NCI-H1436 (cell line): ENCODE measurements at places on chromosomes 3 and 15.

DNA sequence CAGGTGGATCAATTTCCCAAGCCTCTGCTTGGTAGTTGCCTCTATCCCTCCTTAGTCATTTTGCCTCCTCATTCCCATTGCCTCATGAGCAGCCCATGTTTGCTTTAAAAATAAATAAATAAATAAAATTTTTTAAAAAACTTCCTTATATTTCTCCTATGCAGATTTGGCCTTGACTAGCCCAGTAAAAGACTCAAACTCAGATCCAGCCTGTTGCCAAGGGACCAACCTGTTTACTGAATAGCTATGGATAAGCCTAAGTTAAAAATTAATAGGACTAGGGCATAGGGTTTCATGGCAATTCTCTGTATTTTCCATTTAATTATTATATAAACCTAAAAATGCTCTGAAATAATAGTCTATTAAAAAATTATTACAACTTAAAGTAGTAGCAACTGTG, 384.4 kb downstream of the RSL24D1 start:
- DNase-seq = no peak

DNA sequence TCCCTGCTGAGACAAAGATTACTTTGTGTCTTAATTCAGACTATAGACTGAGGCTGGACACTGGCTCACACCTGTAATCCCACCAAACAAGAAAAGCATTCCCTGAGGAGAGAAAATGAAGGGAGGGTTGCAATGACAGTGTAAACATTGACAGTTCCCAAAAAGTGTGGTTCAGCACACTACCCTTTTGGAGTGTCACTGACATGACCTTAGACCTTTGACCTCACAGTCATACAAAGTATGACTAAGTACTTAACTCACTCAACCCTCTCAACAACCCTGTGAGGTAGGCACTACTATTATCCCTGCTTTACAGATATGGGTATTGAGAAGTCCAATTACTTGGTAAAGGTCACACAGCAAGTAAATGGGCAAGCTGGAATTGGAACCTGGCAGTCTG, 341.7 kb downstream of the LRRC3B start:
- DNase-seq = no peak

DNA sequence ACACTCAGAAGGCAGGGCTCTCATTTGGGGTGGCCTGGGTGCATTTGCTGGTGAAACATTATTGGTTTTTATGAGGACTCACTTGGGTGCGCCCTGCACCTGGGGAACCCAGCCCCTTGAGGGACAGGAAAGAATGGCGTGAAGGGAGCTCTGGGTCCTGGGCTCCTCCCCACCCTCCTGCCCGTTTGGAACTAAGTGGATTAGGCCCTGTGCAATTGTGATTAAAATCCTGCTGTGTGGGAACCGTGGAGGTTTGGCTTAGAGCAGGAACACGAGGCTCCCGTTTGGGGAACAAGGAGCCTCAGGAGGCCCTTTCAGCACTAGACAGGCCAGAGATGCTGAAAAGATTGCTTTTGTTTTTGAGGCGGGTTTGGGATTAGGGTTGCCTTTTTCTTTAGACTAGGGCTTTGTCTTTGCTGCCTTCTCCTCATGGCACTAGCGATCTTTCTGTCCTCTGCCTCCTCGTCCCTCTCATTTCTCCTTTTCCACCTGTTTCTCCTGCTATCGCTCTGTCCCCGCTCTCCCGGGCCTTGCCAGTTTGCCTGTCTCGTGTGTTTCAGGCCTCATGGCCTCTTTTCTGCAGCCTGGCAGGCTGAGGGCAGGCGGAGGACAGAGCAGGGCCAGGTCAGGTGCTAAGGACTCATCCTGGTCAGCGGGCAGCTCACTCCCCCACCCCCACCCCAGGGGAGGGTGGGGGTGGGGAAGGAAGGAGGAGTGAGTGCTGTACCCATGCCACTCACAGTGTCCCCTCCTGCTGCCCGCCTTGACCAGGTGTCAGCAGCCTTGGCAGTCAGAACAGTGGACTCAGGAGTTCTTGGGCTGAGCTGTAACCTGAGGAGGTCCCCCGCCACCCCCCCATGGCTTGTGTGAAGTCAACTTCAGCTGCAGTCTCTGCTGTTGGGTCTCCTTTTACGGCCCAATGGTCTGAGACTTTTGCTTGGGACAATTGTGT, 8.6 kb downstream of the MAPKAPK3 start:
- DNase-seq = no peak

DNA sequence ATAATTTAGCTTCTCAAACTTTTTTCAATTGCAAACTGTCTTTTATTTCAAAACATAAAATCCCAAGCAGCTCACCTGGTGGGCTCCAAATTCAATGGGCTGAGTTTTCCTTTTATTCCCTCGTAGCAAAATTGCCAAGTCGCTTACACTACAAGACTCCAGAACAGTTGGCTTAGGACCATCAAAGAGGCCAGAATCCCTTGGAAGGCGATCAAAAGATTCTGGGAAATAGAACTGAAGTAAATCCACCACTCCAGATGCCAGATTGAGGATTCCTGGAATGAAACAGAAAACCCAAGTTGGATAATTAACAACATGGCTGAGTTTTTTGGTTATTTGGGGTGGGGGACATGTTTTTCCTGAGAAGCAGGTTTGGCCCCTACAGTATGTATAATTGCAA, 87.7 kb upstream of the DCLK3 start:
- DNase-seq = no peak

DNA sequence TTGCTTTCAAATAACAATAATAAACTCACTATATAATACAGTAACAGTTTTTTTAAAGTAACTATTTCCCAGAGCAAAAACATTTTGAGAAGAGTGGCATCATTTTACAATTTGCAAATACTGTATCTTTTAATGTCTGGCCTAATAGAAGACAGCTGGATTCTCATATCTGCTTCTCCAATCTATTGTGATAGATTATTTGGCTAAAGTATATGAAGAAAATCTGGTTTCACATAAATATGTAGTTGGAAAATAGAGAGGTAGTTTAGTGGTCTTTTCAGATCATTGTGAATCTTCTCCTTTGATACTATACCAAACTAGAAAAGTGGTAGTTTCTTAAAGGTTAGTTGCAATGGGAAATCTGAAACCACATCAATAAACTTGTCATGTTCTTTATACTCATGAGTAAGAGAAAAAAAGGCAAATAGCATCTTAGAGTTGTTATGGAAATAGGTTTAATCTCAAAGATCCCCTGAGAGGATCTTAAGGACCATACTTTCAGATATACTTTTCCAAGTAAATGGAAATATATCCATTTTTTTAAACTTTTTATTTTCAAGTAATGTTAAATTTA, 124.8 kb upstream of the NR2E3 start:
- no peak for DNase-seq

DNA sequence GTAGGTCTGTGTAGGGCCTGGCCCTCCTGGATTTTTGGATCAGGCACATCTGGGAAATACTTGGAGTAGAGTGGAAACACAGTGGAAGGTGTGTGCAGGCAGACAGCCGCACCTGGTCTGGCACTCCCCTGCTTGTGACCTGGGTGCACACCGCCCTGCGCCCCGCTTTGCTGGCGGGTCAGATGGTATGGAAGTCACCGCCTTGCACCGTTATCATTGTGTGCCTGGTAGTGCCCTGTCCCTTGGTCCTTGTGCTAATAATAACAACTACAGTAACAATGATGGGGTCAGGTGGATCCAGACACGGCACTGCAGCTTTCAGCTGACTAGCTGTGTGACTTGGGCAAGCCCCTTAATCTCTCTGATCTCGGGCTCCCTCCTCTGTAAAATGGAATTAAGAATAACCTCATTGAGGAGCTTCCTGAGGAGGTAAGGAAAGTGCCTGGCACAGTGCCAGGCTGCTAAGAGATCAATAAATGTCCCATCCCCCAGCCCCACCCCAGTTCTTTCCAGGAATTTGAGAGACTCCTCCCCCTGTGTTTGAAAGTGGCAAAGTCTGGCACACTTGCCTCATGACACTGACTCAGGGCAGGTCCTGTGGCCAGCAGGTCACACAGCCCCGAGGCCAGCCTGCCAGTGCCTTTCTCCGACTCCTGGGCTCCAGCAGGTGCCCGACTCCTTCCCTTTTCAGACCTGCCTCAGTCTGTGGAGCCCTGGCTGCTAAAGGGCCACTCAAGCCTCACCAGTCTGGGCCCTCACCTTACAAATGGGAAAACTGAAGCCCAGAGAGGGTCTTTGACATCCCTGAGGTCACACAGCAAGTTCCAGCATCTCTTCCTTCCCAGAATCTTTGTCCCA, 9.8 kb downstream of the ISG20 start:
- no peak for DNase-seq

GRCh38 chr3:42819351-42819965, 10.2 kb downstream of the ACKR2 start:
- no peak for DNase-seq

DNA sequence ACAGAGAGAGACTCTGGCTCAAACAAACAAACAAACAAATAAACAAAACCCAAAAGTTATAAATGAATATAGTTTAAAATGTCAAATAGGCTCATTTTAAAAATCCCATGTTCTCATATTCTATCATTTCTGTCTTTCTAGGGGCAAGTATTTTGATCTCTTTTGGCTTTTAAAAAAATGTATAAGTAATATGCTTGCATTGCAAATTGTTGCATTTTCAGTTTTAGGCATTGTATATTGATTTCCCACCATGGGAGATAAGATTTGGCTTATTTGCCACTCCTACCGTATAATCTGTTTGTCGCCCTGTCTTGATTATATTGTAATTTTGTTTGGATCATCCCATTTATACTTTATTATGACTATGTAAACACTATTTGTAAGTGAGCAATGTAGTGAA, 70.6 kb downstream of the PIAS1 start:
- no peak for DNase-seq

DNA sequence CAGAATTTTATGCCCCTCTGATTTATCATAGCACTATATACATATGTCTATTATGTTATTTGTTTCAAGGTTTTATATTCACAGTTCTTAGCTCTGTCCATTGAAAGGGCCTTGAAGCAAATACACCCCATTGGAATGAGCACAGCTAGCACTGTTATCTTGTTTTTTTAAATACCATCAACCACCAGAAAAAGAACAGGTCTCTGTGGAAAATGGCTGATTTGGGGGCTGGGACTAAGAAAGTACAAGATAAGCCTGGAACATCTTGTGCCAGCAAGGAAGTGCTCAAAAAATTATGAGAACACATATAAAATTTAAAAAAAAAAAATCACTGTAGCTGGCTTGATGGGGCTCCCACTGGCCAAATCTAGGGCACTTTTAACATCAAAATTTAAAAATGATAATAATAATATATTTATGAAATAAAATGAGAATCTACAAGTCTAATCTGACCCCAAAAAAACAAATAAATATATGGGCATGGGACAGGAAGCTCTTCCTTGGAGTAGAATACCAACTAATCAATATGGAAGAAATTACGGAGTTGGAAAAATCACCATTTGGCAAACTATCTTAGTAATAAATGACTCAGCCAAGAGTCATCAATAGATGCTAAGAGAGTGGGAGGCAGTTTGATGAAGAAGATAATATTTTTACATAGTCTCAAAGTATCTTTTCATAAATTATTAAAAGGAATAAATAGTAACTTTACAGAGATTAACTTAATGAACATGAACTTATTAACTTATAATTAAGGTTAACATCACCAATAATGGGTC, 20.5 kb downstream of the IFT80 start:
- DNase-seq = no peak

GRCh38 chr3:126491221-126492013, 15.7 kb upstream of the ZXDC start:
- no peak for DNase-seq

GRCh38 chr15:64699751-64700388, 75.5 kb downstream of the RBPMS2 start:
- DNase-seq = peak; percentile 8

- no peak for DNase-seq
Measured at GRCh38 chr3:18401300-18401961, 23.7 kb downstream of the SATB1 start.

GRCh38 chr3:14435175-14436014, 33.0 kb downstream of the SLC6A6 start:
- no peak for DNase-seq

DNA sequence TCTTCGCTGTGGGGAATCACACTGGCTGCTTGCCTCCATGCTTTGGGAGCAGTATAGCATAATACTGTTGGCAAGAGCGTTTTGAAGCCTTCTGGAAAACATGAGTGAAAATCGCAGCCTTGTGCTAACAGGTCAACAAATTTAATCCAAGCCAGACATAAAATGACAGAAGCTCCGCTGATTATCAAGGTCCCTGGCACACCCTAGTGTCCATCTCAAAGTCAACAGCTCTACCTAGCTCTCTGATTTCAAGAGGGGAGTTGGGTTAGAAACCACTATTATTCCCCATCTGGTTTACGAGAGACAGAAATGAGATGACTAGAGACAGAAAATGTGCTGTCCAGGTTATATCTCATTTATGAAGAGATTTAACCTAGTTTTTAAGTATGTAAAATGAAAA, 73.6 kb upstream of the MDFIC2 start:
- DNase-seq = no peak

DNA sequence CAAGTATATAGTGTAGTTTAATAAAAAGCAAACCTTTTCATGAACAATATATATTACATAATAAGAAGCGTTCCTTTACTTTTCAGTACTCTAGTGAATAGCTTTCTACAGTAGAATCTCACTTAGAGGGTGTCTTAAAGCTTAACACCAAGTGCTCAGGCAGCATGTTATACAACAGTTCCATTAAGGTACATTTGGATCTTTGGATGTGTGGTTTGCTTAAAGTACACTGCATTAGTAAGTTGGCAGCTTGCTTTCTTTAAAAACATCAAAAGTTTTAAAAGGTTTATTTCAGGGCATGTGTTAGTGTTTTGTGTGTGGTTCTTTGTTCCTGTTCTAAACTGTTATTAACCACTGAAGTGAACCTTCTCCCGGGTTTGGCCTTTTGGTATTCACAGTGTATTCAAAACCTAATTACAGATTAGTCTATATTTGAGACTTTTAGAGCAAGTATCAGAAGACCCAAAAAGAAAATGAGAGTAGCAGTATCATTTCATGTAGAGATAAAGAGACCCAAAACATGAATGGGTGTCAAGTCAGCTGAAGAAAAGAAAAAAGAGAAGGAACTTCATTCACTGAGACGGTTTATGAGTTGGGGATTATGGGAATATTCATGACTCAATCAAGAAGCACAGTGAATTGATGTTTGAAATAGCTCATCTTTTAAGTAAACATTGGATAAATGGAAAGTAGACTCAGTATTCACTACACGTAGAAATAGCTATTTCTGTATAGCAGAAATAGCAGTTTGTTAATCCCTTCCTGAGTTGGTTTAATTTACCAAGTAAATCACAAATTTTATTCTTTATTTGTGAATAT, 93.9 kb downstream of the OPA1 start:
- DNase-seq = no peak

GRCh38 chr3:188000361-188000861, 153.5 kb upstream of the LPP start:
- peak; percentile 31 for DNase-seq

GRCh38 chr15:69595009-69595791, 142.6 kb downstream of the RPLP1 start:
- DNase-seq = no peak

GRCh38 chr15:100310041-100310405, 31.8 kb downstream of the ADAMTS17 start:
- DNase-seq = no peak
